ENCODE measurements at places on chromosomes 16 and 17.

- DNase-seq = peak; percentile 33
These were observed 8.6 kb upstream of the LASP1NB start for GRCh38 chr17:38916771-38917170.

DNA sequence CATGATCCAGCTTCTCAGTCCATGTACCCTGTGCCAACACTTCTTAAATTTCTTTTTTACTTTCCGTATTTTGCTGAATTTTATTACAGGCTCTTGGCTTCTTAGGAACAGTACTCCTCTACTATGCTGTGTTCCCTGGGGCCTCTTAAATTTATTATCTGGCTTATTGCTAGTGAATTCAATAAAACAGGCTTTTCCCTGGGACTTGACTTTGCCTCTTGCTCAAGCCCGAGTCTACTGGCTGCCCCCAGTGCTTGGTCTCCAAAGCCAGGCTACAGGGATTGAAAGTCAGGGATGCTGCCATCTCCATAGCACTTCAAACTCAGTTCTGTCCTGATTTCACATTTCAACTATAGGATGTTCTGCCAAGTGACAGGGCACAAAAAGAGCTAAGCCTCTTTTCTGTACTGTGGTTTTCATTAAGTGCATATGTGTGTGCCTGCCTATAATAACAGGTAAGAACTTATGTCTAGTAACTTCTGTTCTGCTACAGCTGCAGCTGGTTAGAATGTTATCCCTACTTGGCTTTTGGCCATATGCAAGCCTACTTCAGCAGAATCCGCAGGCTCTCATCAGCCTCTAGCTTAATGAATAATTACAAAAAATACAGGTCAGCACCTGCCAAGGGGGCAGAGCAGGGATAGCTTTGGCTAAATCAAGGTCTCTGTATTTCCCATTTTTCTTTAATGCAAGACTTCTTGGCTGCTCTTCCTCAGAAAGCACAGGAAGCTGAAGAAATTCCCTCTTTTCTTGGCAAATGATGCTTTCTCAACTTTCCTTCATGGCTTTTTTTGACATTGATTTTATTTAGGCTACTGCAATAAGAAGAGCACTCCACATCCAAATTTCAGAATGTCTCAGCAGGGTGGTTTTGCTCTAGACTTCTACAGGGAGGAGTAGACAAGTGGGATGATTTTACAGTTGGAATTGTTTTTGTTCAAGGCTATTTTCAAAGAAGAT, 8.2 kb downstream of the FAM20A start:
- no peak for DNase-seq

DNA sequence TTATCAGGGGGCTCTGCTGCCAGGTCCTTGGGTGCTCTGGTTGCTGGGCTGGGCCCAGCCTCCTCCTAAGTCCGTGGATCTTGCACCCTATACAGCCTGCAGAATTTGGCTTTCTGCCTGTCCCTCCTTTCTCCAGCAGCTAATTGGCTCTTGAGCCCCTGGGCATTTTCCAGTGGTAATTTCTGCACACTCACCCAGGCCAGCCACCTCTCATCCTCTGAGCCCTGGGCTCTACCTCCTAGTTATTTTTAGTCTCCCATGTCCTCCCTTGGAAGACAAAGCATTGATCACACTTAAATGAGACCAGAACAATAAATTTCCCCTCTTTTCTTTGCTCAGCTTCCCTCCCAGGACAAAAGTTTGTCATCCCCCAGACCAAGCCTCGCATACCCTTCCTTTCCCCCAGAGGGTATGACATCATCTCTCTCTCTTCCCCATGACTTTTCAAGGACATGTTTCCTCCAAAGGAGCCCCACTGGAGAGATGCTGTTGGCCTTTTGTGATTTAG, 38.1 kb downstream of the C17orf75 start:
- no peak for DNase-seq

GRCh38 chr16:69112285-69113129, 7.1 kb downstream of the HAS3 start:
- peak; percentile 79 for DNase-seq

GRCh38 chr17:72511874-72512273, 391.1 kb downstream of the SOX9 start:
- DNase-seq = no peak

GRCh38 chr16:80852261-80852872, 48.0 kb upstream of the CDYL2 start:
- no peak for DNase-seq

DNA sequence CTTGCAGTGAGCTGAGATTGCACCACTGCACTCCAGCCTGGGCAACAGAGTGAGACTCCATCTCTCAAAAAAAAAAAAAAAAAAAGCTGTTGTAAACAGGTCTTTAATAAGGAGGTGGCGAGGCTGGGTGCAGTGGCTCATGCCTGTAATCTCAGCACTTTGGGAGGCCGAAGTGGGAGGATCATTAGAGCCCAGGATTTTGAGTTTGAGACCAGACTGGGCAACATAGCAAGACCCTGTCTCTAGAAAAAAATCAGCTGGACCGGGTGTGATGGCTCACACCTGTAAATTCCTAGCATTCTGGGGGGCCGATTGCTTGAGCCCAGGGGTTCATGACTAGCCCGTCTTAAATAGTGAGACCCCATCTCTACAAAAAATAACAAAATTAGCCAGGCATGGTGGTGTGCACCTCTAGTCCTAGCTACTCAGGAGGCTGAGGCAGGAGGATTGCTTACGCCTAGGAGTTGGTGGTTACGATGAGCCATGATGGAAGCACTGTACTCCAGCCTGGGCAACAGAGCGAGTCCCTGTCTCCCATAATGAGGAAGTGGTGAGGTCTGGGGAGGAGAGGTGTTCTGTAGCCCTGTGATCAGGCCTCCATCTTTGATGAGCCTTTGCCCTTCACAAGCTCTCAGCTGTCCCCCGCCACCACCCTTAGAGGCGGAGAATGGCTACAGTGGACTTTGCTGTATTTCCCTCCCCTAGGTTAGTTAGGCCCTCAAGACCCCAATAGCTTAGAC, 36.2 kb downstream of the ZNF778 start:
- DNase-seq = no peak

GRCh38 chr16:14020141-14020540, 51.0 kb upstream of the MRTFB start:
- DNase-seq = no peak

- no peak for DNase-seq
These were observed 41.0 kb upstream of the MRPS23 start for GRCh38 chr17:57890857-57891232.

DNA sequence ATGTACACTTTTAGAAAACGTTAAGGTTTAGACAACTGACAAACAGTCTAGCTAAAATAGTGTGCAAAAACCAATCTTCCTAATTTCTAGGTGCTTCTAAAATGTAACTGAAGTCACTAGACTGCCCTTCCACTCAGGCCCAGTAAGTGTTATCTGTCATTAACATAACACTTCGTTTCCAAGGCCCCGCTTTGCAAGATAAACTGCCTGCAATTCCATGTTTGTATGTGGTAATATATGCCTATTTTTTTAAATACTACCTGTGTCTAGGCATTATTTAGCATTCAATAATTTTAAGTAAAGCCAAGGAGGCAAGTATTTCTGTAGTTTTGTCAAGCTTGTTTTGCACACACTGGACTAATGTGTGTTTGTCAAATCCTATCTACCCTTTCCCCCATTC, 3.2 kb downstream of the USP32 start:
- DNase-seq = no peak

GRCh38 chr16:30382111-30382881, at the start of gene SEPTIN1:
Gene SEPTIN1 (minus strand): TSS chr16:30382561. CDS start chr16:30382542, 19 bp downstream.
- DNase-seq = peak; percentile 89

DNA sequence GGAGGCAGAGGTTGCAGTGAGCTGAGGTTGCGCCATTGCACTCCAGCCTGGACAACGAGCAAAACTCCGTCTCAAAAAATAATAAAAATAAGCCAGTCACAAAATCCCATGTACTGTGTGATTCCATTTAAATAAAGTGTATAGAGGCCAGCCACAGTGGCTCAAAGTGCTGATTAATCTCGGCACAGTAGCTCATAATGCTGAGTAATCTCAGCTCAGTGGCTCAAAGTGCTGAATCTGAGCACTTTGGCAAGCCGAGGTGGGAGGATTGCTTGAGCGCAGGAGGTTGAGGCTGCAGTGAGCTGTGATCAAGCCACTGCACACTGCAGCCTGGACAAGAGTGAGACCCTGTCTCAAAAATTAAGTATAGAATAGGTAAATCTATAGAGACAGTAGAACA, 4.9 kb downstream of the TMED6 start:
- no peak for DNase-seq

GRCh38 chr17:56778898-56779297, 54.8 kb downstream of the C17orf67 start:
- DNase-seq = no peak

DNA sequence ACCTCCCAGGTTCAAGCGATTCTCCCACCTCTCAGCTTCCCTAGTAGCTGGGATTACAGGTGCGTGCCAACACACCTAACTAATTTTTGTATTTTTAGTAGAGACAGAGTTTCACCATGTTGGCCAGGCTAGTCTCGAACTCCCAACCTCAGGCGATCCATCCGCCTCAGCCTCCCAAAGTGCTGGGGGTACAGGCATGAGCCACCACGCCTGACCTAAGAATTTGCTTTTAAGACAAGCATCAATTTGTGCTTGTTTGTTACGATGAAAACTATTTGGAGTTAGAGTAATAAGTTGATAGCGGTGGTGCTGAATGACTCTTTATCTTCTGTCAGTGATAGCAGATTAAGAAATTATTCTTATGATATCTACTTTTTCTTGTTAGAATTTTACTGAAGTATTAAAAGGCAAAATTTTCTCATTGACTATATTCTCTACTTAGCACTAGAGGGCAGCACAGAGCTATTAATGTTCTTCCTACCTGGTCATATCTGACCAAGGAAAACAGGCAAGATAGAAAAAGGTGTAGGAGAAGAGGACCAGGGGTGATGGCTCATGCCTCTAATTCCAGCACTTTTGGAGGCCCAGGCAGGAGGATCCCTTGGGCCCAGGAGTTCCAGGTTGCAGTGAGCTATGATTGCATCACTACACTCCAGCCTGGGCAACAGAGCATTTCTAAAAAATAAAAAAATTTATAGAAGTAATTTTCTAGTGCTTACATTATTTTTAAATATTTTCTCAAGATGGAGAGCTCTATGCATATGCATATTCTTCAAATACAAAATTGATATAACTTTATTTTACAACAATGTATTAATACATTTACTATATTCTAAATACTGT, 24.5 kb downstream of the STXBP4 start:
- DNase-seq = no peak

GRCh38 chr16:78096386-78096785, 3.1 kb upstream of the WWOX start:
- no peak for DNase-seq

DNA sequence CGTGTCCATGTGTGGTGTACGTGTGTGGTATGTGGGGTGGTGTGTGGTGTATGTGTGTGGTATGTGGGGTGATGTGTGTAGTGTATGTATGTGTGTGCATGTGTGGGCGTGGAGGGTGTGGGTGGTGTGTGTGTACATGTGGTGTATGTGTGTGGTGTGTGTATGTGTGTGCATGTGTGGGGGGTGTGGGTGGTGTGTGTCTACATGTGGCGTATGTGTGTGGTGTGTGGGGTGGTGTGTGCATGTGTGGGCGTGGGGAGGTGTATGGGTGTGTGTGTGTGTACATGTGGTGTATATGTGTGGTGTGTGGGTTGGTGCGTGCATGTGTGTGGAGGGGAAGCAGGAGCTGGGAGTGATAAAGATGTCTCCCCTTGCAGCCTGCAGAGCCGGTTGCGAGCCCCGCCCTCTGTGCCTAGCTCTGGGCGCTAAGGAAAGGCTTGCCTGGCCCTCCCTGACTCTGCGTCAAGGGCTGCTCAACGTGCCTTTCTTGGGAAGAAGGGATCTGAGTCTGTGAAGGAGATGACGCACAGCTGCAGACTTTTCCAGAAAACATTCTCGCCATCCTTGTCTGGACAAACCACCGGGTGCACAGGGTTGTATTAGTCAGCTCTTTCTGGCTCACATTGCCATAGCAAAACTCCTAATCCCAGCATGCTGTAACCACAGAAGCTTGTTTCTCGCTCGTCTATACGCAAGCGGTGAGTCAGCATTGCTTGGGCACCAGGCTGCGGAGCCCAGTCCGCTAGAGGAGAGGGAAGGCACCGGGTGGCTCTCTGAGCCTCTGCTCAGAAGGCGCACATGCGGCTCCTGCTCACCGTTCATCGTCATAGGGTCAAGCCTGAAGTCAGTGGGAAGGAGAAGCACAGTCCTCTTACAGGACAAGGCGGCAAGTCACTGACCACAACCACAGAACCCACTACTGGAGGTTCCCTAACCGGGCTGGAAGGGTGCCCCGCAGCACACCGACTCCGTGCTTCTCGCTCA, 2.0 kb upstream of the CD300H start:
- DNase-seq = no peak

DNA sequence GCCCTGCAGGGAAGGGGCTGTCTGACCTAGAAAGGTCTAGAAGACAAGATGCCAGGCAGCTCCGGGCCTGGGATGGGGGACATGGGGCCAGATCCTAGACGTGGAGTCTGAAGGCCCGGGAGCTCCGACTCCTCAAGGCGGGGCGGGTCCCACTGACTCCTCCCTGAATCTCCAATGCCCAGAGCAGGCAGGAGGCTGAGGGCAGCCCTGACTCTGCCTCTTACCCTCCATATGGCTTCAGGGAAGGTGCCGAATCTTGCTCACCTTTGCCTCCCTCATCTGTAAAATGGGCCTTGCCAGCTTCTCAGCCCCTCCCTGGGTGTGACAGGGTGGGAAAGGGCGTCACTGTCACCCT, 14.8 kb downstream of the VASN start:
- no peak for DNase-seq

GRCh38 chr17:39688475-39688835, 598 bp upstream of the PGAP3 start:
- DNase-seq = no peak

DNA sequence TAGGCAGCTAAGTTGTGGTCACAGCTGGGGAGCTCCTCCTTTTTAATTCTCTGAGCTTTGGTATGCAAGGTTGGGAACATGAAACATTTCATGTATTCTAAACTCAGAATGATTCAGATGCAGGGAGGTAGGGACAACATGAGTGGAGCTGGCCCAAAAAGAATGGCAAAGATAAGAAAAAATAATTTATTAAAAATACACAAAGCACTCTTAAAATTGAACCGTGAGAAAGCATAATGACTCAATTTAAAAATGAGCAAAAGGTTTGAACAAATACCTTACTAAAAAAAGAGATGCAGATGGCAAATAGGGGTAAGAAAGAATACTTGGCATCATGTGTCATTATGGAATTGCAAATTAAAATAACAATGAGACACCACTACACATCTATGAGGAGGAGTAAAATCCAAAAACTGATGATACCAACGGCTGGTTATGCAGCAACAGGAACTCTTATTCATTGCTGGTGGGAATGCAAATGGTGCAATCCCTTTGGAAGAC, 175.6 kb upstream of the IRX3 start:
- no peak for DNase-seq

- peak; percentile 38 for DNase-seq
These were observed 107.5 kb downstream of the METRNL start for GRCh38 chr17:83186751-83187421.

- no peak for DNase-seq
These were observed 15.0 kb upstream of the USP36 start for GRCh38 chr17:78855561-78856165.

GRCh38 chr17:13584701-13585080, 17.0 kb downstream of the HS3ST3A1 start:
- DNase-seq = no peak

GRCh38 chr17:63443053-63443452, 3.1 kb downstream of the CYB561 start:
- DNase-seq = no peak
